ENCODE measurements at places on chromosomes 4 and X.
A peak's percentile ranks its signal among the peaks of the same experiment; 100 is the strongest.

- no peak for DNase-seq
Measured at GRCh38 chr4:26566133-26566532, 17.8 kb upstream of the TBC1D19 start.

DNA sequence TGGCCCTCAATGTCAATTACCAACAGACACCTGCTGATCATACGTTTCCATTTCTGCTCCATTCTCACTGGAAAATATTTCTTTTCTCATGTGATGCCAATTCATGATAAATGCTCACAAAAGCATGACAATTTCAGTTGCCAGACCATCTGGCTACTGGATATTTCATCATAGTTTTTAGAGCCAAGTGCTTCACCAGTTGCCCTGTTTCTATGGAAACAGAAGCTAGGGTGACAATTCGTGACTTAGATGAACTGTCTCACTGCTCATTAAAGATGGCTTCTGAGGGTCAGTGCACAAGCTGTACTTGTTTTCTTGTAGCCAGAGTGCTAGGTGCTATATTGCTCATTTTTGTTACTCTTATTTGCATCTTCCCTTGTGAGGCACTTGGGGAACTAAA is 184.9 kb downstream of the COMMD8 start:
- no peak for DNase-seq

GRCh38 chr4:165175879-165176278 is 31.5 kb upstream of the KLHL2 start:
- no peak for DNase-seq

DNA sequence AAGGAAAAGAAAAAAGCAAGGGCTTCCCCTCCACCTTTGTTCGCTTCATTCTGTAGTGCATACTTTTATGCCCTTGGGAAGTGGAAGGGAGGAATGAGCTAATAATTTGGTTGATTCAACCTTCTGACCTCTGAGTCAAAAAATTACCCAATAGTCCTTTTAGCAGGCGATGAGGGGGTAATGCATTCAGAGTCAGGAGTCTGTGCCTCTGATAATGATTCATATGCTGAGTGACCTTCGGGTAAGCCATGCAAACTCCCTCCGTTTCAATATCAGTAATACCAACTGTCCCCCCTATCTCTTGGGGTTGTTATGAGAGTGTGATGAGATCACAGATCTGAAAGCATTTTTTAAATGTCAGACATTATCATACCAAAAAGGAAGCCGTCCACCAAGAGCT is 41.6 kb upstream of the ACSL4 start:
- peak; percentile 41 for DNase-seq

DNA sequence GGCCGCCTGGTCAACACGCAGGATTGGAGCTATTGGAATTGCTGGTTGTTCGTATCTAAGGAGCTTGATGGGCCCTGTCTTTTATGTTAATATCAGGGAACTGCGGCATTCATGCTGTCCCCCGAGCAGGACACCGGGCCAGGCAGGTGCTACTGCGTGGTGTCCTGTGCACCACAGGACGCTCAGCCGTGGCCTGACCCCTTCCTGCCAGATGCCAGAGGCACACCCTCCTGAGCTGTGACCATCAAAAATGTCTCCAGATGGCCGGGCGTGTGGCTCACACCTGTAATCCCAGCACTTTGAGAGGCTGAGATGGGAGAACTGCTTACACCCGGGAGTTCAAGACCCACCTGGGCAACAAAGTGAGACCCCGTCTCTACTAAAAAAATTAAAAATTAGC is 32.1 kb downstream of the ABLIM2 start:
- no peak for DNase-seq

DNA sequence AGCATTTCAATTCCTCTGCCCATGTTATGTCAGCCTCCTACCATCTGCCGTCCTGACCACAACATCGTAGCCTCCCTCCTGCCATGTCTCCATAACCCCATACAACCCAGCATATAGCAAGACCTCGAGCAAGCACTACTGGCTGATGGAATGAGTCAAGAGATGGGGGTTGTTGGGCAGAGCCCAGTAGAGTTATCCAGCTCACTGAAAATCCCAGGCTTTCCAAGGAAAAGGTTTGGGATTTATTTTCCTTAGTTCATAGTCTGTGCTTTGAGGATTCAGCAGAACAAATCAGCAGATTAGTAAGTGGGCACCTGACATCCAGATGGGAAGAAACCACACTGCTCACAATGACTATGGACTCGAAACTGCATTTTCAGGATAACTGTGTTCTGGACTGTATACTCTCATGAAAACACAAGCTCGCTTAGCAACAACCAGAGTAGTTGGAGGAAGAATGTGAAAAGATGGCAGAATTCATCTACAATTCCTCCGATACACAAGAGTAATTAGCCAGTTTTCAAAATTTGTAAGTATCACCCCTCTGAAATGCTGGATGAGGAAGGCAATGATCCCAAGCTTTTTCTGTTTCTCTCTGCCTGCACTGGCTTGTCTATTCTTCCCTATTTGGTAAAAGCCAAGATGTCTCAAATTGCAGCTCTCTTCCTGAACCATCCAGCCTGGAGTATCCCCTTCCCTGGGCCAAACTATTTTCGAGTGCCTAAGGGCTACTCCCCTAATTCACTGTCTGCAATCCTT is 186.2 kb upstream of the TBL1X start:
- DNase-seq = no peak

- DNase-seq = no peak
Measured at GRCh38 chrX:17298564-17298963, 76.4 kb upstream of the NHS start.

Measured in HS-27A (cell line).